ENCODE measurements at places on chromosomes 6 and 20. TPM values are rescaled to one million over a fixed set of nuclear protein-coding genes. Genes with fewer than 3 reads are reported as not detected.

RCAN2 gene
- total RNA-seq, result 0.78 TPM

CLPSL1 gene
- total RNA-seq, result not detected

GATA5 gene
- not detected for total RNA-seq

DYNLT2 gene
- total RNA-seq, result 0.98 TPM

RFX6 gene
- not detected for total RNA-seq

HTR1B gene
- 0.20 TPM for total RNA-seq

ADGRF5 gene
- total RNA-seq, result 0.37 TPM

UBD gene
- total RNA-seq, result not detected

MATN4 gene
- under 0.01 TPM for total RNA-seq

HLA-DQB2 gene
- not detected for total RNA-seq

KIF3B gene
- 30.3 TPM for total RNA-seq

HSD17B8 gene
- total RNA-seq, result 5.3 TPM

WFDC11 gene
- not detected for total RNA-seq

Data from subcutaneous preadipocyte (primary cell).